ENCODE measurements at places on chromosomes 16 and 17.

DNA sequence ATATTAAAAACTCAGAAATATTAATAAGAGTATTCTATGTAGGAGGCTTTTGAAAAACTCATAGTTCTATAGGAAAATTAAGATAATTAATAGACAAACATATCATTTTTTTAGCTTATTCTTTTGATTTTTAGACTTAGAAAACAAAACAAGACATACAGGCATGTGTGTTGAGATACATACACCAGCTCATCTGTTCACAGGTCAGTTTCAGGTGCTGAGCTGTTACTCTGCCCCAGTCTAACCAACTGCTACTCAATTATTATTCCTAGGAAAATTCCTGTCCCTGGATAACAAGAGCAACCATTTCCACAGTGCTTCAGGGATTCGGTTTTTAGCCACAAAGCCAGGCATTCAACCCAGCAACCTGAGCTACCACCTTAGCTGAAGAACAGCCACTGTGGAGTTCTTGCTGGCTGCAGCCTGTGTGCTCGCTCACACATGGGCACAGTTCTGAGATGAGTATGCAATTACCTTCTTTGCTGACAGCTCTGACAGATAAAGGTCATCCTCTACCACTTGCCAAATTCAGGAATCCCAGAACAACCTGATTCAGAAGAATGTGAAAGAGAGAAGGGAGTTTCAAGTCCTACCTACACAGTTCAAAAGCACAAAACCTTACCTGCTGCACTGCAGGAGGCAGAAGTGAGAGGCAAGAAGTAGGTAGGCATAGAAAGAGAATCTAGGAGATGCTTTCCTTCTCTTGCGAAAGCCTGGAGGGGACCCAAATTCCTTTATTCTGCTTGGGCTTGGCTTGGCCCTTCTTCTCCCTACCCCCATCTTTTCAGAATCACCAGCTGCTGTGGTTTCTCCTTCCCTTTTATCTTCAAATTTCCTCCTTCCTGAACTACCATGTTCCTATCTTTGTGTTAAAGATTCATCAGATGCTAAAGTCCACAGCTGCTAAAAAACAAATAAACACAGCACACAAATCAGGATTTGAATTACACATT, 62.7 kb downstream of the TEX2 start:
- peak; percentile 32 for DNase-seq

DNA sequence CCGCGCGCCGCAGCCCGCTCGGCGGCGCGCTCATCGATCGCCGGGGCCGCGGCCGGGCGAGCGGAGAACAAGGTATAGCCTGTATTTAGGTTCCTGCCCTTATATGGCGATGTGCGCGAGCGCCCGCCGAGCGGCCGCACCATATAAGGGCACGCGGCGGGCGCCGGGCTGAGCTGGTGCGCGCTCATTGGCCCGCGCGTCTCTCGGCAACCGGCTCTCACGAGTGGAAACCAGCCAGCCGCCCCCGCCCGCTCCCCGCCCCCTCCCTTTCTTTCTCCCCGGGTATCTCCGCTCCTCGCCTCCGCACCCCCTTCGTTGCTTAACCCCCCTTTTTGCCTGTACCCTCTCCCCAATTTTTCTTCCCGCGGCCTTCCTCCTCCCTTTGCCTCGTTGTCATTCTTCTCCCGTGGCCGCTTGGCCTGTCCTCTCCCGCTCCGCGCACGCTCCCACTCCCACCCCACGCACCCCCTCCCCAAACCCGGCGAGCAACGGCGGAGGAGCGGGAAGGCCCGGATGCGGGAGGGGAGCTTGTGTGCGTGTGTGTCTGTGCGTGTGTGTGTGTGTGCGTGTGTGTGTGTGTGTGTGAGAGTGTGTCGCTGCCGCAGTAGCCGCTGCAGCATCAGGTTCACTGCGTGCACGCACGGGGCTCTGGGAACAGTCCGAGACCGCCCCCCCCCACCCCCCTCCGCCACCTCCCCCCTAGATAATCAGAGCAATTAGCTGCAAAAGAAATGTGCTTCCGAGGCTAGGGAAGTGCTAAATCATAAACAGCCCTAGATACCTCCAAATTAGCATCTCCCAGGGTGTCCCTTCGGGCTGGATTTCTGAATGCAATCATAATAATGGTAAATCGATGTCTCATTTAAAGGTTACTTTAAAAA, 13.5 kb upstream of the CBX8 start:
- peak; percentile 93 for DNase-seq

GRCh38 chr16:83400234-83400633, 407.5 kb upstream of the HSBP1 start:
- DNase-seq, result no peak

- no peak for DNase-seq
These were observed 30.9 kb downstream of the IL4R start for GRCh38 chr16:27344721-27345120.

DNA sequence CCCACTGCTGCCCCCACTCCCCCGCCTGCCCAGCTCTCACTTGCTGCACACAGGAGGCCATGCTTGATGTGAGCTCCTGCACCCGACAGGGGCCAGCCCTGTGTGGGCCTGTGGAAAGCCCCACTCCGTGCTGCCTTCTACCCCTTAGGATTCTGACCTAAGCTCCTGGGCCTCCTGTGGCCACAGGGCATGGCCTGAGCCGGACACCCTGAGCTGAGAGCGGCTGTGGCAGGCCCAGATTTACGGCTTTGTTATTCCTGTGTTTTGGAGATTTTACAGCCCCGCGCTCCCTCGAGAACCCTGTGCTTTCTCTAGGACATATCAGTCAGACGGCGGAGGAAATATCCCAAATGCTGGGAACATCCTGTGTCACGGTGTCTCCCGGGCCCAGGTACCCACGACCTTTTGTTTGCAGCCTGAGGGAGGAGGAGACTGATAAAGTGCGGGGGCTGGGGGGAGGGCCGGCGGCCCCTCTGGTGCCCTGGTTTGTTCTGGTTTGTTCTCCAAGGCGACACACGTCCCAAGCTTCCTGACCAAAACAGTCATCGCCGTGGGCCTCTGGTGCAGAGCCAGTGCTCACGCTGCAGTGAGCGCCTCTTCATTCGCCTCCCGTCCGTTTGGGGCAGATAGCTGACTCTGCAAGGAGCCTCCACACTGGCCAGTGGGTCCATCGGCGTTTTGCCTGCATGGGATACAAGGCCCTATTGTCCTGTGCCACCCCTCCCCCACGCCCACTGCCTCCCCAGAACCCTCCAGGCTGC, 363.4 kb downstream of the C16orf95 start:
- no peak for DNase-seq

GRCh38 chr17:50660887-50661345, 26.2 kb downstream of the ABCC3 start:
- DNase-seq, result no peak

GRCh38 chr16:68574479-68574878, 35.4 kb downstream of the ZFP90 start:
- no peak for DNase-seq

GRCh38 chr16:53692146-53692545, 11.5 kb downstream of the RPGRIP1L start:
- no peak for DNase-seq

GRCh38 chr17:40333781-40334448, 24.9 kb downstream of the RARA start:
- DNase-seq, result no peak

- no peak for DNase-seq
These were observed 3.3 kb downstream of the RARA start for GRCh38 chr17:40312131-40312731.

- peak; percentile 18 for DNase-seq
These were observed 5.2 kb upstream of the OR1F1 start for GRCh38 chr16:3182608-3183444.

GRCh38 chr17:68172461-68172954, 75.3 kb upstream of the AMZ2 start:
- peak; percentile 70 for DNase-seq

DNA sequence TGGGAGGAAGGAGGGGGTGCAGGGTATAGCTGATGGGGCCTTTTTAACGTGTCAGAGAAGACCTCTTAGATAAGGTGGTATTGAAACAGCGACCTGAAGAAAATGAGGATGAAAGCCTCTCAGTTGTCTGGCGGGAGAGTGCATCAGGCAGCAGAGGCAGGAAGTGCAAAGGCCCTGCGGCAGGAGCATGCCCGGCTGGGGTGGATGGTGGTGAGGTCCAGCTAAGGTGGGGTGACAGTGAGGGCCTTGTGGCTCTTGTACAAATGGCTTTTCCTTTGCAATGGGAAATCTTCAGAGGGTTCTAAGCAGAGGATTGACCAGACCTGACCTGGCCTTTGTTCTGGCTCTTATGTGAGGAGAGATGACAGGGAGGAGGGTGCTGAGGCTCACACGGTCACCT, 11.4 kb downstream of the MMP15 start:
- no peak for DNase-seq

DNA sequence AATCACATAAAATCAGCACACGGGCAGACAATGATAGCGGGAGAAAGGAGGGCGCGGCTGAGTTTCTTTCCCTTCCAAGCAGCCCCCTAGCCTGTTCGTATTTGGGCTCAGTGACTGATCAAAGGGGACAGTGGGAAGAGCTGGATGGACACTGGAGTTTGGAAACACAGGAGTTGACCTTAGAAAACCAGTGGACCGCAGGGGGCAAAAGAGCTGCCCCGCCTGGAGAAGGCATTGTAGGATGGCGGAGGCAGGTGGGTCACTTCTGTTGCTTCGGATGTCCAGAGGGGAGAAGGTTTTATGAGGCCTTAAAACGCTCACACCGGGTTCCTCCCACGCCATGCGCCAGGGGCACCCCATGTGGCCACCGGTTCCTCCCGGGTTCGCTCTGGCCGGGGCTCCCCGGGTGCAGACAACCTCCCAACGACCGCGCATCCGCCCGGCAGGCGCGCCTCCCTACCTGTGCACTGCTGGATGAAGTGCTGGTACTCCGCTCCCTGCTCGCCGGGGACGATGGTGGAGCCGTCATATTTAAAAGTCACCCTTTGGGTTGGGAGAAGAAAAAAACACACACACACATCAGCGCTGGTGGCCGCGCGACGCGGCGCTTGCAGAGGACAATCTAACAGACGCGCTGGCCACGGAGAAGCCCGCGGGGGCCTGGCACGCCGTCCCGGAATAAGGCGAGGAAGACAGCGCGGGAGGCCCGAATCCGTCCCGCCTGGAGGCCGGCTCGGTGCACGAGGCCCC, 662 bp downstream of the COTL1 start:
- no peak for DNase-seq

GRCh38 chr17:50944054-50944901, 78.1 kb upstream of the TOB1 start:
- DNase-seq, result no peak

GRCh38 chr17:376936-377863, 24.6 kb upstream of the RPH3AL start:
- no peak for DNase-seq

- DNase-seq, result no peak
These were observed 10.2 kb downstream of the CRYBA1 start for GRCh38 chr17:29256735-29257466.

DNA sequence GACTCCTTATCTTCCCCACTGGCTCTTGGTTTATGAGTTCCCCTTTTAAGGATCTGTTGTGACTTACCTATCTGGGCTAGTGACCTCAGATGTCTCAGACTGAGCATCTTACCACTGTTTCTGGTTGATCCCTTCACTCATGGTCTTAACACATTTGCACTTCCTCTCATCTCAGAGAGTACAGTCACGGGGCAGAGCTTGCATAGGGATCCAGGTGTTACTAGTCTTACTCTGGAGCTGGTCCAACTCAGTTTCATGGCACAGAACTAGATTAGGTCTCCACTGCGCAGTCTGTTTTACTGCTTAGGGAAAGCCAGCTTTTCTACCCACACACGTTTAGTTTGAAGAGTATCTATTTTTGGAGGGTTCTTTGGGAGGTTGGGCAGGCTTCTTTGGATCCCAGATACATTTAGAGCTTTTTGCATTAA, 10.2 kb downstream of the GABARAPL2 start:
- DNase-seq, result no peak

GRCh38 chr17:81154961-81155360, 10.3 kb upstream of the PVALEF start:
- DNase-seq, result no peak

DNA sequence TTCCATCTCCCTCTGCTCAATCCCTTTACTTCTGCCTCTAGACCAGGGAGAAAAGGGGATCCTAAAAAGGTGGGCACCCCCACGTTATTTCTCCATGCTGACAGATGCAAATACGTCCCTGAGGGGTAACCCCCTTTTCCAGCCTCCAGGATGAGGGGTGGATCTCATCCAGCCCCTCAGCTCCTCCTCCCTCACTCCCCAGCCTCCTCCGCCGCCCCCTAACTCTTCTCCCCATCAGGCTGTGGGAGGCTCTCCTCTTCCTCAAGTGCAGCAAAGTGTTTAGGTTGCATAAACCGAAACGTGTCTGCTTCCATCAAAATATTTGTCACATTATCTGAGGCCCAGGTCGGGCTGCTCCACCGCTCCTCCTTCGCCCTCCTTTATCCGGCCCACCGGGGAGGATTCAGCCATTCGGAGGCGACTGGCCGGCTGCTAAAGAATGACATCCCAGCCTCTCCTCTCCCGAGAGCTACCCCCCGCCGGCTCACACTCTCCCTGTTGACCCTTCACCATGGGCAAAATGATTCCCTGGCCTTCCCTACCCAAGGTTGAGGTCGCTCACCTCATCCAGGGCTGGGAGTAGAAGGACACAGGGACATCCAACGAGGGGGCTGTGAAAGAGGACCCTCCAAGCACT, 1.2 kb upstream of the C1QL1 start:
- DNase-seq, result no peak

GRCh38 chr17:38748892-38749222, 721 bp upstream of the PCGF2 start:
- no peak for DNase-seq

DNA sequence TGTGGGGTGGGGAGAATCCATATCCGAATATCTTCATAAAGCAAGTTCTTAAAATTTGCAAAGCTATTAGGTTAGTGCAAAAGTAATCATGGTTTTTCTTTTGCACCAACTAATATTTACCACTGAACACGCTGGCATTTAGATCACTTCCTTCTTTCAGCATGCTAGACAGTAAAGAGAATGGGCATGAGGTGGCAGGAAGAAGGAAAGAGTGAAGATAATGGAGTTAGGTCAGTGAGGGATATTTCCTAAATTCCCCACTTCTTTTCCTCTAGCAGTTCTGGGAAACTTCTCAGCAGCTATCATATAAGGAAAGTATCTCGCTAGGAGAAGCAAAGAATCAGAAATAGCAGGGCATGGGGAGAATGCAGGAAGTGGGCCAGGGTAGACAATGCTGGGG, 39.0 kb downstream of the SLC6A4 start:
- DNase-seq, result no peak

- no peak for DNase-seq
These were observed 92.9 kb downstream of the RGS9 start for GRCh38 chr17:65230040-65230439.

DNA sequence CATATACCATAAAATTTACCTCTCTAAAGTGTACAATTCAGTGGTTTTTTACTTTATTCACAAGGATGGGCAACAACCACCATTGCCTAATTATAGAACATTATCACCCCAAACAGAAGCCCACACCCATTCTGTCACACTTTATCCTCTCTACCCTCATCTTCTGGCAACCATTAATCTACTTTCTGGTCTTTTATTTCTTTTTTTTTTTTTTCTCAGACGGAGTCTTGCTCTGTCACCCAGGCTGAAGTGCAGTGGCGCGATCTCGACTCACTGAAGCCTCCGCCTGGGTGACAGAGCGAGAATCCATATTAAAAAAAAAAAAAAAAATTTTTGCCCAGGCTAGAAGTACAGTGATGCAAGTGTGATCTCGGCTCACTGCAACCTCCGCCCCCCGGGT, 90.7 kb upstream of the CLEC18B start:
- no peak for DNase-seq

GRCh38 chr17:78716814-78717393, 65.2 kb downstream of the CYTH1 start:
- peak; percentile 52 for DNase-seq

- DNase-seq, result no peak
These were observed 294.7 kb downstream of the IRF8 start for GRCh38 chr16:86193528-86194193.
